ENCODE measurements at places on chromosomes 16 and 17.
A peak's percentile ranks its signal among the peaks of the same experiment; 100 is the strongest.

GRCh38 chr16:10171221-10171620, 11.0 kb downstream of the GRIN2A start:
- DNase-seq: no peak

DNA sequence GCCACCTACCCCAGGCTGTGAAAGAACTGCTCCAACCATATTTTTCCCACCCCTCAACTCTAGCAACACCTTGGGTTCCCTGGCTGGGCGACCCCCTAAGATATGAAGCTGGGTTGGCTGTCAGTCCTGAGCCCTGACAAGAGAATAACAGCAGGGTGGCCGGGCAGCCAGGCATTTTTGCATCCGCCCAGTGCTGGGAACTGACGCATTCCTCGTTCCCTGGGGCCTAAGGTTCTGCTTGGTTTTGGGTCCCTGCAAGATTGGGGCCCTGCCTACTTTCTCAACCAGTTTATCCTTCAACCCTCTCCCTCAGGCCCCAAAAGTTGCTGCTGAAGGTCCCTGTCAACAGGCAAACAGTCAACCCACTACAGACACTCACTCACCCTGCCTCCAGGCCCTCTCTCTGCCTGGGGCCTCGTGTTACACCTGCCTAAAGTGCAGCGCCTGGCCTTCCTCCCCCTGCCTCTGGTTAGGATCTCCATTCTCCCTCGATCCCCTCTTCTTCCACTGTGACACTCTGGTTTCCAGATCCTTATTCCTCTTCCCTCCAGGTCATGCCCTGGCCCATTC, 151.5 kb downstream of the STX8 start:
- DNase-seq: no peak

GRCh38 chr16:55242667-55243066, 81.3 kb upstream of the IRX6 start:
- no peak for DNase-seq

DNA sequence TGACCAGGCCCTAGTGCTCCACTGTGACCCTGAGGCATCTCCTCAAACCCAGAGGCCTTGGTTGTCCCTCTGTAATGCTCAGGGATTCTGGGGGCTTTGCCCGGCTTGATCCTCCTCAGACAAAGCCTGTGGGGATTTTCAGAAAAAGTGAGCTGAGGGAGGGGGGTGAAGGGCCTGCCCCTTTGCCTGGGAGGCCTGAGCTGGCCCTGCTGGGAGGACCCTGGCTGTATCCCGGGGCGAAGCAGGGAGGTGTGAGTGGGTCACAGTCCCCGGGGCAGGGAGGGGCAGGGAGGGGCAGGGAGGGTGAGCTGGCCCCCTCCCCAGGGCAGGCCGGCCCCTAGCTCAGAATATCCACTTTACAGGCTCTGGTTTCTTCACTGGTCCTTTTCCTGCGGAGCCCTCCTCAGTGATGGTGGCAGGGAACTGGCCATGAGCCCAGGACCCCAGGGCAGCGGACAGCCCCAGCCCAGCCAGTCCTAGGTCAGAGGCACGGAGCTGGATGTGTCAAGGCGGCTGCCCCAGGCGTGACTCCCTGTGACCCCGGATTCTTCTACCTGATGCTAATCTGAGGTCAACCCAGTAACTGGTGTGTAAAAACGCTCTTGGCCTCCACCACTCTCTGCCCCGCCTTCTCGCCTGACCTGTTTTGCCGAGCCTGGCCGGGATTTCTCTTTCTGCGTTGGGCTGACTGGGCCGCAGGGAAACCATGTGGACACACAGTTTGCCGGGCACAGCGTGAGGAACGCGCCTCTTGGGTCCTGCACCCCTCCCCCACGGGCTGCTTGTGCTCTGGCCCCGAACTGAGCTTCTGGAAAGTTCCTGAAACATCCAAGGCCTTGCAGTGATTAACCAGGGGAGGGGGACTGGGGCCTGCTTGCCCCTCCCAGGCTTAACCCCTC, 5.8 kb upstream of the FASN start:
- DNase-seq: no peak

DNA sequence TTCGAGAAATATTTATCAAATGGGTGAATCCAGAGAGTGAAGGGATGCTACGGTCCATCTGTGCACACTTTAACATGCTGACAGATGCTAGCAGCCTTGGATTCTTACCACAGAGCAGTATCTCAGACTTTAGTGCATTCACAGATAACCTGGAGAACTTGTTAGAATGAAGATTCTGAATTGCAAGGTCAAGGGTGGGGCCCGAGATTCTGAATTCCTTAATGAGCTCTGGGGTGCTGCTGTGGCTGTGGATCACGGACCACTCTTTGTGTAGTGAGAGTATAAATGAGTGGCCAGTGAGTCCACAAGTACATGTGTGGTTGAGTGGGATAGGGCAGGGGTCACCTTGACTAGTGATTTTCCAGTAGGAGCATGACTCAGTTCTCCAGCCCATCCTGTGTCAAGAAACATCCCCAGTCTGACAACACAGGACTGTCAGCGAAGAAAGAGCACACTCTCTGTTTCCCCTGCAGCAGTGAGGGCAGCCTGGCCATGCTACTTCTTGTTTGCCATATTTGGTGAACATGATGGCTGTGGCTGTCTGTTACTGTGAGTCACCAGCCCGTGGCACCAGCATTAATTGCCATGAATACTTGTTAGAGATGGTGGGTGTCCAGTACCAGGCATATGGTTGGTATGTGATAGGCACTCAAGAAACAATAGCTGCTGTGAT, 13.0 kb upstream of the SALL1 start:
- DNase-seq: no peak

DNA sequence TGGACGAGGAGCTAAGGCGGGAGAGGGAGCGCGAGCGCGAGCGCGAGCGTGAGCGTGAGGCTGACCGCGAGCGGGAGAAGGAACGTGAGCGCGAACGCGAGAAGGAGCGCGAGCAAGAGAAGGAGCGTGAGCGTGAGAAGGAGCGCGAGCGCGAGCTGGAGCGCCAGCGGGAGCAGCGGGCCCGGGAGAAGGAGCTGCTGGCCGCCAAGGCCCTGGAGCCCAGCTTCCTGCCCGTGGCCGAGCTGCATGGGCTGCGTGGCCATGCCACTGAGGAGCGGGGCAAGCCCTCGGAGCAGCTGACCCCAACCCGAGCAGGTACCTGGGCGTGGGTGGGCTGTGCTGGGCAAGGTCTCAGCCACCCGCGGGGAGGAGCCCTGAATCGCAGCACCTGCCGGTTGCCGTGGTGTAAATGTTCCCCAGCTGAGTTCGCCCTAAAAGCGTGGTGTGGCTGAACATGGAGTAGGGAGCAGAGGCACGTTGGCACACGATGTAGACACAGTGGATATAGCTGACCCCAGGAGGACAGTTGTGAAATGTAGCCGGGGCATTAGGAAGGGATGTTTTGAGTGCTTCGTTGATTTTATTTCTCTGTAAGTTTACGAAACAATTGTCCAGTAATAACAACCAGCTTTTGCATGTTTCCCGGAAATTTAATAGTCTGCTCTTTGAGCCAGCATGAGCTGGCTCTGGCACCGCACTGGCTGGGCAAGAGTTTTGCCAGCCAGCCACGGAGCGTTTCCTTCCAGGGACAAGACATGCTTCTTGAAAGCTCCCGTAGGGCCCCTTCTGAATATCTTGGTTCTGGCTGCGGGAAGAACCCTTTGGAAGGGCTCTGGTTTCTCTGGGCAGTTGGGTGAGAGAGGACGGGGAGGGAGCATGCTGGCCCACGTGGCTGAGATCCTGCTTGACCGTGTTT, 32.1 kb downstream of the GINS2 start:
- no peak for DNase-seq

- DNase-seq: no peak
Observed at GRCh38 chr17:50170662-50171370, 5.0 kb downstream of the SGCA start.

- no peak for DNase-seq
Observed at GRCh38 chr17:17780922-17781590, 55.7 kb downstream of the SREBF1 start.

DNA sequence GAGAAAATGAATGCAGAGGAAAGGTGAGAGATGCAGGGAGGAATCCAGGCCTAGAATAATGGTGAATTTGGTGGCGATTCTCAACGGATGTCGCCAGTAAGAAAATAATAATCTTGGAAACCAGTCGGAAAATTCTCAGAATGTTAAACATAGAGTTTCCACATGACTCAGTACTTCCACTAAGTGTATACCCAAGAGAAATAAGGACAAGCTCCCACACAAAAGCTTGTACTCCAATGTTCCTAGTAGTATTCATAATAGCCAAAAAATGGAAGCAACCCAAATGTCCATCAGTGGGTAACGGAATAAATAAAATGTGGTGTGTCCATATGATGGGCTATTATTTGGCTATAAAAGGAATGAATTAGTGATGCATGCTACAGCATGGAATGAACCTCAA, 19.4 kb upstream of the ENGASE start:
- DNase-seq: no peak

GRCh38 chr17:49965524-49965909, 3.5 kb upstream of the DLX4 start:
- DNase-seq: no peak

DNA sequence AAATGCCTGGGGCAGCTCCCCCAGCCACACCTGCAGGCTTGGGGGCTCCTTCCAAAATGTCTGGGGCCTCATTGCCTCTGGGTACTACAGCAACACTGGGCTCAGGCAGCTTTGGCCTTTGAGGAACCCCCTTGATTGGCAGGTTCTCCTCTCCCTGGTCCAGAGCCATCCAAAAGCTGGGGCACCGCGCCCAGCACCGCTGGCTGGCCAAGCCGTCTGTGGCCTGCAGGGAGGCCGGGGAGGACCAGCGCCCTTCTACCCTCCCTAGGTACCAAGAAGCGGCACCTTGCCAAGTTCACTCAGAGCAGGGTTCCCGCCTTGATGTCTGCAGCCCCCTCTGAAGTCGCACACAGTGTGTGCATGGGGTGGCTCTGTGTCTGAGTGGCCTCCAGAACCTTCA, 30.1 kb downstream of the TIMM22 start:
- DNase-seq: no peak

DNA sequence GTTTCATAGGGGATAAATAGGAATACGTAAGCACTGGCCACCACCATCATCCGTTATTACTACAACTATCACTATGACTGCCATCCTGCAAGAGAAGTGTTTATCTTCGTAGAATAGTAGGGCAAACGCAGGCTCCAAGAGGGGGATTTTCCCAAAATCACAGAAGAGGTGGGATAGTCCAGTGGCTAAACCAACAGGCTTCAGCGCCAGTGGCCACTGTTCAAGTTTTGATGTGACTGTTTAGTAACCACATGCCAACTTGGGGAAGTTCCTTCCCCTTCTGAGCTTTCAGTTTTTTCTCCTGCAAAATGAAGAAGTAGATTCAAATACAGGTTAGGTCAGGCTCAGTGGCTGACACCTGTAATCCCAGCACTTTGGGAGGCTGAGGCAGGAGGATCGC, 60.7 kb upstream of the GRIN2A start:
- DNase-seq: no peak

GRCh38 chr16:88498576-88499208, 45.6 kb downstream of the ZFPM1 start:
- DNase-seq: no peak

DNA sequence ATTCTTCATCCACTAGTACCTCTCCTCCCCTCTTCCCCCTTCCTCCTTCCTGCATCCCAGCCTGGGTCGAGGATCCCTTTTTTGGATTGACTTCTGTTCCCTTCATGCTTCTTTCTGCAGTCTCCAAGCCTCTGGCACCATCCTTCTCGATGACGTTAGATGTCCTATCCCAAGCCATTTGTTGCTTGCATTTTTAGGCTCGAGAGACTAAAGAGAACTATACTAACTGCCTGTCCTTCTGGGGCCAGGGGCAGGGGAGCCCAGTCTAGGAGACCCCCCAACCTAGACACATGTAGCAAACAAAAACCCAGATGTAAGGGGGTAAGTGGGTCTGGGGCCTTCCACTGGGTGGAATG, 23.9 kb downstream of the UNK start:
- no peak for DNase-seq

- no peak for DNase-seq
Observed at GRCh38 chr16:11213799-11214198, 42.2 kb downstream of the SOCS1 start.

GRCh38 chr16:86044241-86044671, 145.3 kb downstream of the IRF8 start:
- DNase-seq: peak; percentile 4

DNA sequence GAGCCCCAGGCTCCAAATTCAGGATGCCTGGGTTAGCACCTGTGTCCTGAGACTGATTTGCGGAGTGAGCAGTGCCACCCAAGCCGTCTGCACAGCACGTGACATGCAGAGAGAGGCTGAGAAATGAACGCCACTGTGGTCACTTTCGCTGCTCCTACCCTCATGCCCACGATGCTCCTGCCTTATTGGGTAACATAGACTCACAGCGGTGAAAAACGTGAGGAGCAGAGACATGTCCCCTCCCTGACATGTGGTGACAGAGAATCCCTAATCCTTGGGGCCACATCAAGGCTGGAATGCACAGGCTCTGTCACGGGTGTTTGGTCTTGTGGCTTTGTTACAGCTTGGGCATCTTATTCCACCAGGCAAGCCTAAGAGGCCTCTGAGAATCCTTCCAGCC, 52.1 kb upstream of the CACNG5 start:
- no peak for DNase-seq

- no peak for DNase-seq
Observed at GRCh38 chr16:70750893-70751467, 50.0 kb downstream of the VAC14 start.

- peak; percentile 24 for DNase-seq
Observed at GRCh38 chr17:78817123-78817522, 23.5 kb downstream of the USP36 start.

GRCh38 chr16:12146966-12147365, 170.4 kb downstream of the SNX29 start:
- no peak for DNase-seq

DNA sequence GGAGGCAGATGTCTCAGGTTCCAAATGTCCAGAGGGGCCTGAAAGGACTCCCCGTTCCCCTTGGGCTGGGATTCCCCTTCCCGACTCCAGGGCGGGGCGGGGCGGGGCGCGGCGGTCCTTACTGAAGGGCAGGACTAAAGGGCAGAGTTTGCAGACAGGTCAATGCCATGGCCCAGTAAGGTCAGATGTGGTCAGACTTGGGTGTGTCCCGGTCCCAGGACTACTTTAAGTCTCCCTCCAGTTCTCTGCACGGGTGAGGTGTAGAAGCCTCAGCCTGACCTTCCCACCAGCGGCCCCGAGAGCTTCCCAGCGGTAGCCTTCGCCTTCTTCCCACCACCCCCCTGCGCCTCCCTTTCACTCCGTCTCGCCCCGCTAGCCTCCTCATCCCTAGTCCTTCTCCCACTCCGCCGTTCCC, 532 bp downstream of the KDM6B start:
- DNase-seq: no peak

- DNase-seq: no peak
Observed at GRCh38 chr17:19265755-19266154, 28.6 kb downstream of the EPN2 start.
